ENCODE measurements at places on chromosomes 2 and 18. TPM values are rescaled to one million over a fixed set of nuclear protein-coding genes. Genes with fewer than 3 reads are reported as not detected.

The CFAP65 gene
- total RNA-seq: 0.64 TPM

The SIX3 gene
- not detected for total RNA-seq

The MAB21L4 gene
- not detected for total RNA-seq

DNA sequence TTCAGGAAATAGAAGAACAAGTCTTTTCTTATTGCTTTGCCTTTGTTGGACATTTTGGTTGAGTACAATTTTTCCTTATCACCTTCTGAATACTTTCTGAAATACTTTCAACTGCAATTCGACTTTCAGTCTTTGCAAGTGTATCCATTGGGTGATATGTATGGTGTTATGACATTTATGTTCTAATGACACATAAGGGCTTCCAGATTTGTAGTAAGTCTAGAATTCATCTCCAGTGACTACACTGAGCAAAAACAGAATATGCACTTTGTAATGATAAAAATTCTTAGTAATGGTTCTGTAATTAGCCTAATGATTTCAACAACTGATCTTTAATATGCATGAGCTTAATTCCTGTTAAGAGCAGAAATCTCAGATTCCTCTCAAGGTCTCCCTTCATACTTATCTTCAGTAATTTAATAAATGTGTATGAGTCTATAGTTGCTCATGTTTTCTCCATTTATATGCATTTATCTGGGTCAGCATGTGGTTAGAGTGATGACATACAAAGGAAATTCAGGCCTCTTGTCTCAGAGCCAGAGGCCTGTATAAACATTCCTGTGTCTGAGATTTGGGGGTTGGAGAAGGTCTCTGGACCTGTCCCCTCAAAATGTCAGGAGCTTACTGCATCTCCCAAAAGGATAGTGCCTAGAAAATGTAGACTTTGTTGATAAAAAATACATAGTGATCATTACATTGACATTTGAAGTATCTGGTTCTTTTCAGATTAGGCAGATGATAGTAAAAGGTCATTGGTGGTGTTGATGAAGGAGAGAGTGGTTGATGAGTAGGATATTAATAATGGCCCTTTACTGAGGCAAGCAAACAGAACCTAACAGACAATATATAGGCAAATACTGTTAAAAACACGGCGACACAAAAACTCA lies 114.9 kb downstream of the QPCT start:
- no peaks in the 10 kb centered on the region for H3K27me3 ChIP-seq
- DNase-seq: no peak
- H3K36me3 ChIP-seq: no peaks in the 10 kb centered on the region
- H3K4me3 ChIP-seq: no peak overlapping the region

The SNORC gene
- total RNA-seq: 15.9 TPM

DNA sequence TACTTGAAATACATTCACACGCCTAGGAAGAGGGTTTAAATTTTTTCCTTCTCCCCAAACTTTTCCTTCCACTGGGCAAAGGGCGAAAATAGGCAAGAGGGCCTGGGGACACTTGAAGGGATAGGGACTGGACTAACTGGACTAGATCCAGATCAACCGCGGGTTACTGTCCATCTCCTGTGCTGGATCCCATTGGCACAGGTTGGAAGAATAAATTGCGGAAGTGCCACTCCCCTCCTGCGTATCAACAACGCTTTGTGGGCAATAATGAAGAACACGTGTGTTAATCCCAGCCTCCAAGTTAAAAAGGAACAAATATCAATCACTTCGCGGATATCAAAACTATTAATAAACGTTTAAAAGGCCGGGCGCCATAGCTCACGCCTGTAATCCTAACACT lies 1.7 kb upstream of the FZD5 start:
- no peak overlapping the region for H3K4me3 ChIP-seq
- peak overlapping the region; percentile 96 for H3K27ac ChIP-seq
- H3K36me3 ChIP-seq: peaks cover 7% of the 10 kb centered on the region
- peak; percentile 36 for DNase-seq
- peaks cover 9% of the 10 kb centered on the region for H3K4me1 ChIP-seq
- H3K27me3 ChIP-seq: no peaks in the 10 kb centered on the region

- DNase-seq: peak; percentile 48
- no peak overlapping the region for H3K4me3 ChIP-seq
- no peaks in the 10 kb centered on the region for H3K27me3 ChIP-seq
- peaks cover 8% of the 10 kb centered on the region for H3K4me1 ChIP-seq
- no peaks in the 10 kb centered on the region for H3K36me3 ChIP-seq
- H3K27ac ChIP-seq: peak overlapping the region; percentile 4
Measured at GRCh38 chr2:23669413-23670244, 257.3 kb downstream of the ATAD2B start.

DNA sequence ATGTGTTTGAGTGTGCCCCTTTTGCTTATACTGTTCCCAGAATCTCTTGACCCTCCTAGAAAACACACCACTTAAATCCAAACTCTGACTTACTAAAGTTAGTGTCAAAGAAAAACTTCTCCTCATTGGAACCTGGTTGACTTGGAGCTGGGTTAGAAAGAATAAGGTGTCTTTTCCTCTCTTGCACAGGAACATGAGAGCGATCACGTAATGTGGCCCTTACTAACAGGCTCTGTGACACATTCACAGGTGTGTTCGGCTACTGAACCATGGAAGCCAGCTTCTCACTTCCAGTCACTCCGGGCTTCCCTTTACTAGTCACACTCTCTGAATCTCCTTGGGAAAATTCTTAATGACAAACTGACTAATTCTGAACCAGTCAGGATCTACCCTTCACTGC lies 5.4 kb upstream of the POU3F3 start:
- peaks cover 100% of the 10 kb centered on the region for H3K27me3 ChIP-seq
- H3K36me3 ChIP-seq: no peaks in the 10 kb centered on the region
- DNase-seq: no peak
- H3K4me3 ChIP-seq: no peak overlapping the region

DNA sequence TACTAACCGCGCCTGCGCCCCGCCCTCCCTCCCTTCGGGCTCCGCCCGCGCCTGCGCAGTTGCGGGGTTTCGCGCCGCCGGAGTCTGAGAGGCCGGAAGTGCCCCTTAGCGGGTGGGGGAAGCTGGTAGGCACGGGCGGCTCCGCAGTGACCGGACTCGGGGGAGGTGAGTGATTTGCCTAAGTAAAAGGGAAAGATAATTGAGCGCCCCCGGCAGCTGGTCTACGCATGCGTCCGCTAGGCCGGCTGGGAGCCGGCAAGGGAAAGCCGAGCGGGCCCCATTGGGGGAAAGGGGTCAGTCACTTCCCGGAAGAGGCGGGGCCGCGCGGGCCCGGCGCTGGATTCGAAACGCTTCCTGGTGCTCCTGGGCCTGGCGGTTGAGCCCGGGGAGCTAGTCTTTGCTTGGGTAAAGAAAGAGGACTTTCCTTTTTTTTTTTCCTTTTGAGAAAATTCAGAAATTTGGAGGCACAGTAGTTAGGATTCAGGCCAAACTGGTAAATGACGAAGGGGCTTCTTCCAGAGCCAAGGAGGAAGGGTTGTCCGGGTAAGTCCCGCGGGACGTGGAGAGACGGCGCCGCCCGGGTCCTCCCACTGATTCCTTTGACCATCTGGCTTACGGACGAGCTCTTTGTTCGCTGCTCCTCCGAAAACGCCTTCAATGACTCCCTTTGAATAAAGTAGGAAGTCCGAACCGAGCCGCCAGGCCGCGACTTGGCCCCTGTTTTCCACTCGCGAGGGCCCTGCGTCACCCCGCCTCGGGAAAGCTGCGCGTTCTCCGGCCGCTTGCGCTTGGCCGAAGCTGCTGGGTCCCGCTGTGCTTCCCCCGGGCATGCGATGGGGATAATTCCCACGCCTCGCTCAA lies at the start of the genes GEN1 and SMC6:
Gene GEN1, plus strand, starts transcription at position 336 of the 861 bp plus-strand sequence. CDS start 5,806 bp downstream, outside the sequence.
Gene SMC6, minus strand, starts transcription at position 8 of the 861 bp plus-strand sequence. CDS start 7,864 bp downstream, outside the sequence.
- DNase-seq: peak; percentile 93
- peak within 1 kb of the TSS; percentile 97 for H3K27ac ChIP-seq
- H3K4me3 ChIP-seq: peak within 1 kb of the TSS; percentile 80

GRCh38 chr18:55830544-55830943 lies 242.6 kb upstream of the TCF4 start:
- no peaks in the 10 kb centered on the region for H3K36me3 ChIP-seq
- H3K4me3 ChIP-seq: no peak overlapping the region
- DNase-seq: no peak
- no peaks in the 10 kb centered on the region for H3K27me3 ChIP-seq
- H3K4me1 ChIP-seq: no peaks in the 10 kb centered on the region
- no peak overlapping the region for H3K27ac ChIP-seq

The TMEM200C gene
- 0.16 TPM for total RNA-seq

The KLHL14 gene
- 0.75 TPM for total RNA-seq

- no peak overlapping the region for H3K27ac ChIP-seq
- no peak overlapping the region for H3K4me3 ChIP-seq
Measured at GRCh38 chr2:232438951-232439757, 16.8 kb upstream of the ALPI start.

The HS6ST1 gene
- 16.1 TPM for total RNA-seq

DNA sequence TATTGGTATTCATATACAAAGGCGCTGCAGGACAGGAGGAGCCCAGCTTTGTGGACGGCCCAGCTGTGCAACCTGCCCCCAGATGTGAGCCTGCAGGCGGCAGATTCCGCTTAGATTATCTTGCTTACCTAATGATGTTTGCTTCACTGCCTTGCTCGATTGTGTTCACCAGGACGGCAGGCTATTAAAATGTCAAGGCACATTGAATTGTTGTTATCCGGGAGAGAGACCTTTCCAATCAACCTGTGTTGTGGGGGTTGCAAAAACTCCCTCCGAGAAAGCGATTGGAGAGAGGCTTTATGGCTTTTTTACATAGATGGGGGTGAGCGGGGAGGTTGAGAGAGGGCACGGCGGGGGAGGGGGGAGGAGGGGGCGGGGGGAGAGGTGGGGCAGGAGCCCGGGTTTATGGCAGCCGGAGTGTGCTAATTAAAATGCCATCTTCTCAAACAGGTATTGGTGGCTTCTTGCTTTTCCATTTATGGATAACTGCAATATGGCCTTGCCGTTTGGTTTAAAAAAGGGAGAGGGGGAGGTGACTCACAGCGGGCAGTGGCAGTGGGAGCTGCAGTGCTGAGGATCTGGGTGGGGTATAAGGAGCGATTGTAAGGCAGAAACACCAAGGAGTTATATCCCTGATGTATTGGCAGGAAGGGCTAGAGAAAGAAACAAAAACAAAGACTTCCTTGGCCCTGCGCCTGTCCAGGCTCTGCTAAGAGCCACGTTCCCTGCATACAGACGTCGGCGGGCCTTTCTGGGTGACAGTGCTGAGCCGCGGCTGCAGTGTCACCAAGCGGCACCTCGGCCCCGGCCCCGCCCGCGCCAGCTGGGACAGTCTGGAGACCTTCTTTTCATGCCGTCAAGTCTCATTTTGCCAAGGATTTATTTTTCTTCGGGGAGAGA lies 97.2 kb downstream of the INSIG2 start:
- DNase-seq: peak; percentile 58
- H3K4me1 ChIP-seq: peaks cover 7% of the 10 kb centered on the region
- H3K27ac ChIP-seq: peak overlapping the region; percentile 80
- H3K4me3 ChIP-seq: peak overlapping the region; percentile 56
- H3K36me3 ChIP-seq: no peaks in the 10 kb centered on the region

DNA sequence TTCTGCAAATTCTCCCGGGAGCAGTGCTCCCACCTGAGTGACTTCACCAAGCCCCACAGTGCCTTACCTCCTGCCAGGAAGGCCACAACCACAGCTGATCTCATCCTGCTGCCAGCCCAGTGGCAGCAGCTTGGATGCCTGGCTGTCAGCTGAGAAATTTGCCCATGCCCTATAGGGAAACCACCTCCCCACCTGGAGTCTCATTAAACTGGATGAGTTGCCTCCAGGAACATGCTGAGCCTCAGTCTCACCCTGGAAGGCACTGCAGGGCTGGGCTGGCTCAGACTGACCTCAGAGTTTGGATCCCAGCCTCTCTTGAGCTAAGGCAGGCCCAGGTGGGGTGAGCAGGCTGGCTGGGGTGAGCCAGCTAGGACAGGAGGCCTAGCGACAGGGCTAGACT lies 23.3 kb downstream of the REEP1 start:
- H3K4me1 ChIP-seq: no peaks in the 10 kb centered on the region
- H3K27me3 ChIP-seq: no peaks in the 10 kb centered on the region
- H3K4me3 ChIP-seq: no peak overlapping the region
- H3K36me3 ChIP-seq: no peaks in the 10 kb centered on the region
- no peak for DNase-seq
- no peak overlapping the region for H3K27ac ChIP-seq

GRCh38 chr2:65678779-65679391 lies 246.5 kb upstream of the SPRED2 start:
- no peaks in the 10 kb centered on the region for H3K4me1 ChIP-seq
- H3K36me3 ChIP-seq: no peaks in the 10 kb centered on the region
- no peaks in the 10 kb centered on the region for H3K27me3 ChIP-seq

- H3K4me3 ChIP-seq: no peak overlapping the region
- no peaks in the 10 kb centered on the region for H3K27me3 ChIP-seq
- DNase-seq: no peak
- H3K4me1 ChIP-seq: no peaks in the 10 kb centered on the region
Measured at GRCh38 chr18:2612996-2613395, 41.6 kb downstream of the NDC80 start.

The ABCA12 gene
- total RNA-seq: 0.14 TPM

GRCh38 chr2:195683174-195683573 lies 26.1 kb downstream of the SLC39A10 start:
- H3K4me3 ChIP-seq: no peak overlapping the region
- no peaks in the 10 kb centered on the region for H3K4me1 ChIP-seq
- no peak overlapping the region for H3K27ac ChIP-seq
- DNase-seq: no peak
- no peaks in the 10 kb centered on the region for H3K27me3 ChIP-seq

GRCh38 chr2:101790857-101791256 lies 93.3 kb downstream of the MAP4K4 start:
- no peak for DNase-seq
- peak overlapping the region; percentile 7 for H3K27ac ChIP-seq
- no peaks in the 10 kb centered on the region for H3K27me3 ChIP-seq
- H3K4me3 ChIP-seq: no peak overlapping the region
- H3K36me3 ChIP-seq: no peaks in the 10 kb centered on the region
- H3K4me1 ChIP-seq: peaks cover 10% of the 10 kb centered on the region

DNA sequence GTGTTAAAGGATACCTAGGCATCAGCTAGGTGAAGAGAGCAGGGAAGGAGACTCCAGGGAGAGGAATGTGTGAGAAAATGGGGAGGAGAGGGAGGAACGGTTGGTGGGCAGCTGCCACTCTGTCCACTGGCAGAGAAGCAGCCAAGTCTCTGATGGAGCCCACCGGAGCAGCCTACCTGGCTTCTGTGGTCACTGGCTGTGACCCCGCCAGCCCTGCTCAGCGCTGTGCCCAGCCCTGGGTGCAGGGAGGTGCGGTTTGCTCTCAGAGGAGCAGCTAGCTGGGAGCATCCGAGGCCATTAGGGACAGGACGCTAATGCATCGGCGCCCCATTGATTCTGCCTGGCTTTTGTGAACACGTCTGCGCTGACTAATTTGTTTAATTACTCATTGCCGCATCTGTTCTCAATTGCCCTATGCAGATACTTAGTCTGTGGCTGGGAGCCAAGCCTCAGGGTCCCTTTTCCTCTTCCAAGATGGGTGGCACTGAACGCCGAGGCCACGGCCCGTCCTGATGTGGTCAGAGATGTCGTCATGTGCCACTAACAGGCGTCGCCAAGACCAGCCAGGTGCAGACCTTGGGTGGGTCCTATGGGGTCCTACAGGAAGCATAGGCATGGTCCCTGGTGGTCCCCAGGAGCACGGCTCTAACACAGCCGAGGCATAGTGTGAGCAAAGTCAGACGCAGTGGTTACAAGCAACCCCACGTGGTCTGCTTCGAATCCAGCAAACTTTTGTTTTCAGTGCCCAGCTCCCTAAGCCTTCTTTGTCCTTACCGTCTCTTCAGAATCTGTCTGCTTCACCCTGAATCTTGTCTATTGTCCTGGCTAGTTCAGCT lies 82.0 kb downstream of the RRM2 start:
- no peak overlapping the region for H3K4me3 ChIP-seq
- H3K4me1 ChIP-seq: no peaks in the 10 kb centered on the region
- no peaks in the 10 kb centered on the region for H3K36me3 ChIP-seq
- H3K27me3 ChIP-seq: no peaks in the 10 kb centered on the region
- no peak for DNase-seq
- no peak overlapping the region for H3K27ac ChIP-seq

GRCh38 chr18:68623342-68623741 lies 91.6 kb downstream of the TMX3 start:
- no peaks in the 10 kb centered on the region for H3K36me3 ChIP-seq
- H3K27me3 ChIP-seq: no peaks in the 10 kb centered on the region
- no peak overlapping the region for H3K4me3 ChIP-seq
- H3K27ac ChIP-seq: no peak overlapping the region
- no peaks in the 10 kb centered on the region for H3K4me1 ChIP-seq
